ENCODE measurements at places on chromosomes 7 and 10.

GRCh38 chr10:133209641-133210040, 20.4 kb upstream of the UTF1 start:
- no peak for DNase-seq

GRCh38 chr7:32025381-32026082, 44.7 kb downstream of the PDE1C start:
- DNase-seq, result no peak

GRCh38 chr7:100629117-100629716, 12.1 kb downstream of the TFR2 start:
- DNase-seq, result peak; percentile 45

- no peak for DNase-seq
These were observed 186.4 kb downstream of the PDE1C start for GRCh38 chr7:31883761-31884164.

DNA sequence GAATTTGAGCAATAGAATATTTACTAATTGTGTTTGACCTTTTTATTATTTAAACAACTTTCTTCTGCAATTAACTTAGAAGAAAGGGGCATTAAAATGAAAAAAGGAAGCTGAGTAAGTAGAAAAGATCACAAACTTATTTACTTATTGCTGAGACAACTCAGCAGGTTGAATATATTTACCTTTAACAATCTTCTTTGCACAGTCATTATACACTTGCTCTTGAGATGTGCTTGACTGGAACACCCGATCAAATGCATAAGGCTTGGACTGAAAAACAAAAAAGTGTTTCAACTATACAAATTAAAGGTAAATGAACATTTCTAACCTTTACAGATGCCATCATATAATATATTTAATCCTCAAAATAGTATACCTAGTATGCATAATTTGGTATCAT, 7.9 kb downstream of the KIF5B start:
- no peak for DNase-seq

All from activated naive CD8-positive, alpha-beta T cell treated with anti-CD3 and anti-CD28 coated beads, Interleukin-2, amount 50 U/mL, for 24 hours (primary cell).